ENCODE measurements at places on chromosomes 5 and 9.

- no peak for DNase-seq
Measured at GRCh38 chr5:173538018-173538417, 78.4 kb downstream of the BOD1 start.

DNA sequence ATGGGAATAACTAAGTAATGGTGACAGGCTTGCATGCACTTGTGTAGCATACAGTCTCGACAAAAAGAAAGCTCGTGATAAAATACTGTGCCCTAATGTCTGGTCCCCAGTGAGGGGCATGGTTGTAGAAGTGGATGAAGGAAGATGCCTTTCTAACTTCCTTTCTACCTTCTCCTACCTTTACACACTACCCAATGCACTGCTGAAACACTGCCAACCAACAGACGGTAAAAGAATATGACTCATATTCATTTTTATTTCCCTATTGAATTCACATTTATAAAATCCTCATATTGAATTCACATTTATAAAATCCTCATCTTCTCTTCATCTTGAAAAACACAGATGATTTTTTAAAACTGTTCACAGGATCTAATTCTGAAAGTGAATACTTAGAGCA is 223.0 kb downstream of the PJA2 start:
- no peak for DNase-seq

DNA sequence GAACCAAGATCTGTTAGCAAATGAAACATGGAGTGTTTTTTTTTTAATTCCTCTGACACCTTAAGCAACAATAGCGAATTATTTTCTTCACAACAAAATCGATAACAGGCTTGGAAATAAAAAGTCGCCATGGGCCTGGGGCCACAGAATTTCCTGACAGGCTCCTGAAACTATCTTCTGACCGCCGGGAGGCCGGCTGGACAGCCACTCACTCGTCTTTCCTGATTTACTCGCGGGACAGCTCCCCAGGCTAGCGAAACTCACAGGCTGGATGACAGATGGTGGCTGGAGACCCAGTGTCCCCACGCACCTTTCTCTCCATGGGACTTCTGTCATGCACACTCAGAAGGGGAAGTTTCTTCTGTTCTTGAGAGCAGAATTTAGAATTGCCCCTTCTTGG is 143.3 kb upstream of the IRX2 start:
- DNase-seq = no peak

DNA sequence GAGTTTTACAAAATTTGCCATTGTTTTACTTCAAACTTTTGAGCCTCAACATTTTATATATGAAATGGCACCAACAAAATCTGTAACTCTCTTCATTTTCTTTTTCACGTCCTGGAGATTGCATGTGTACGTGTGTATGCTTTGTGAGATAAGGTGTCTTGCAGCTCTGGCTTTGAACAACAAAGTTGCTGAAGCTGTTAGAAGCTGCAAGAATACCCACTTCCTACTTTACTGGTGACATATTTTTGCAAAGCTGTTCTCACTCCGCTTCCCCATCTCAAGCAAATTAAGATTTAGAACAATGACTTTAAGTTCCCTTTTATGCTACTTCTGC is 41.8 kb downstream of the FYB1 start:
- DNase-seq = peak; percentile 42

GRCh38 chr9:96884443-96884842 is 30.1 kb upstream of the ZNF782 start:
- DNase-seq = no peak

- DNase-seq = no peak
Measured at GRCh38 chr5:131571669-131572168, 63.3 kb downstream of the RAPGEF6 start.

DNA sequence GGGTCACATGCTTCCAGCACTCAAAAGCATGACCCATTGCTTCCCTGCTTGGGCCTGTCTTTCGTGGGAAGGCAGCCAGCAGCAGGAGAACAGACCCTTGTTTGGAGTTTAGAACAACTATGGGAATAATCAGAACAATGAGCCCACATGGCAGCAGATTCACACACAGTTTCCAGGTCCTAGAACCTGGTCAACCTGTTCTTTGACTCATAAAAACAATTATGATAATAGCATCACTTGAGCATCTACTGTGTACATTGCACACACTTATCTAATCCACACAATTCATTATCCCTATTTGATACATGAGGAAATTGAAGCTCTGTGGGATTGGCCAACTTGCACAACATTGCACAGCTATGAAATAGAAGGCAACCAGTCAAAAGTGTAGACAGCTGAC is 41.7 kb downstream of the KLF4 start:
- DNase-seq = no peak
